Activated naive CD8-positive, alpha-beta T cell treated with anti-CD3 and anti-CD28 coated beads for 36 hours (primary cell): ENCODE measurements at places on chromosomes 3 and 15.

DNA sequence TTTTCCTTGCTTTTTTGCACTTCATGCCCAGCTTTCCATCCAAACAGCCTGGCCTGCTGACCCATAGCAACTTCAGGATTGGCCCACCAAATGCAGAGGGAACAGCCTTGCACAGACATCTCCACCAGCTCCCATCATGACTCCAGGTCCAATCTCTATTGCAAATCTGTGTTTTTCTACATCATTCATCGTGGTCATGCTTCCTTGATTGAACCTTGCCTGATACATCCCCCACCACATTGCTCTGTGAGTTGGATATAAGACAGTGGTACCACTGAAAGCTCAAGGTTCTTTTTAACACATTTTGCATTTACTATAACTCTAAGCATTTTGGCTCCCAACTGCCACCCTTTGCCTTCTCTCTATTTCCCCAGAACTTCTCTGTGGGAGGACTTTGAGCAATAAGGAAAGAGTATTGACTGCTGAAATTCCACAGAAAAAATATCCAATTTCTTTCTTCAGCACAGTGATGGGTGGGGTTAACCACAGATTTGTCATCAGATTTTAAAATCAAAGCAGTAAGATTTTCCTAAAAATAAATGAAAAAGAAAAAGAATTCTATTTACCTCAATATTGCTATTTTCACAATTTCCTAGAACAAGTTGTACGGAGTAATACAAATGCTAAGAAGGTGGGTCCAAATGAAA, 114.6 kb upstream of the GALNT15 start:
- DNase-seq, result no peak

DNA sequence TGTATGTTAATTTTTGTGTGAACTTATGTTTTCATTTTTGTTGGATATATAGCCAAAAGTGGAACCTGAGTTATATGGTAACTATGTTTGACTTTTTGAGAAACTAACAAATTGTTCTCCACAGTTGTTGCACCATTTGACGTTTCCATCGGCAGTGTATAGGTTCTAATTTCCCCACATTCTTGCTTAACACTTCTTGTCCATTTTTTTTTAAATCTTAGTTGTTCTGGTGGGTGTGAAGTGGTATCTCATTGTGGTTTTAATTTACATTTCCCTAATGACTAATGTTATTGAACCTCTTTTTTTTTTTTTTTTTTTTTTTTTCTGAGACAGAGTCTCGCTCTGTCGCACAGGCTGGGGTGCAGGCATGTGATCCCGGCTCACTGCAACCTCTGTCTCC, 8.0 kb downstream of the NISCH start:
- no peak for DNase-seq

DNA sequence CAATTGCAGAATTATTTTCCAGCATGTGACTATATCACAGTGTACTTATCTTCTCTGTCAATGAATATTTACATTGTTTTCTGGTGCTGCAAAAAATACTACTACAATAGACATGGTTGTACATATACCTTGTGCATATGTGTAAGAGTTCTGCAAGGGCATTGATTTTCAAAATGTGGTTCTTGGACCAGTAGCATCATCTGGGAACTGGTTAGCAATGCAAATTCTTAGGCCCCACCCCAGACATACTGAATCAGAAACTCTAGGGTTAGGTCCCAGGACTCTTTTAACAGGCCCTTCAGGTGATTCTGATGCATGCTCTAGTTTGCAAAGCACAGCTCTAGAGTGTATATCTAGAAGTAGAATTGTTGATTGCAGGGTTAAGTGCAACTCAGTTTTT, 292.3 kb downstream of the ZNF621 start:
- no peak for DNase-seq

DNA sequence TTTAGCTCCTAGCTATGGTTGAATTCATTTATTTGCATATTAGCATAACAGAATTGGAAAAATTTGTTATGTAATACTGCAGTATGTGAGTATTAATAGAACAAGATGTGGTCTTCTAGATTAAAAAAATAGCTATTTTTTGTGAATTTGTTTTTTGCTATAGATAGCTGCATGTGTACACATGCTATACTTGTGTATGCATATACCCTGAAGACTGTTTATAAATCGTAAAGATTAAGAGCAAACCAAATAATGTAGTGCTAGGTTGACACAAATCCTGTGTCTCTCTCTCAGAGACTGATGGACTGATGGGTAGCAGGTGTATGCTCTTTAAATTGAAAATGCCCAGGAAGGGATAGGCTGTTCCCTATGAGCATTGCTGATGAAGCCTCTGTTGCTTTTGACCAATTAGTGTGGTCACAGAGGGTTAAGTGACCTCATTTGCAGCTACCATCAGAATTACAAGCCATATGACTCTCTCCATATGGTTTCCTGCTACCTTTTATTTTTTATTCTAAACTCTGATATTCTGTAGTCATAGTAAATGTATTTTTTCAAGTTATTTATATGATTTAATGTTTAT, 9.0 kb downstream of the PLCL2 start:
- DNase-seq, result no peak

GRCh38 chr3:12840591-12841148, 695 bp downstream of the RPL32 start:
- peak; percentile 20 for DNase-seq

GRCh38 chr15:82060817-82061216, 15.0 kb upstream of the MEX3B start:
- no peak for DNase-seq

GRCh38 chr15:43517354-43518196, at the start of gene MAP1A:
Gene MAP1A, plus strand, starts transcription at chr15:43517608. Its CDS starts 3,866 bp downstream, at chr15:43521474.
- DNase-seq, result no peak

DNA sequence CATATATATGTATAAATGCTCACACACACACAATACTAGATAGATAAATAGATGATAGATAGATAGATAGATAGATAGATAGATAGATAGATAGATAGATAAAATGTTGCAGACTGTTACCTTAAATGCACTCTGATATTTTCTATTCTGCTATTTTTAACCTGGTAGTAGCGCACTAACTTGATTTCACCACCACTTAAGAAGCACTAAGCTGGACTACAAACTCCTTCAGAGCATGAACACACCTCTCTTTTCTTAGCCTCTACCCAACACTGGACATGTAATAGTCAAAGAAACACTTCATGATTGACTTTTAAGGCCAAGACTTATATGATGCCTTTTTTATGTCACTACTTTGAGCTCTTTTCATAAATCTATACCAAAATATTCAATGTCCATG, 304.6 kb upstream of the UBE2E2 start:
- DNase-seq, result no peak

DNA sequence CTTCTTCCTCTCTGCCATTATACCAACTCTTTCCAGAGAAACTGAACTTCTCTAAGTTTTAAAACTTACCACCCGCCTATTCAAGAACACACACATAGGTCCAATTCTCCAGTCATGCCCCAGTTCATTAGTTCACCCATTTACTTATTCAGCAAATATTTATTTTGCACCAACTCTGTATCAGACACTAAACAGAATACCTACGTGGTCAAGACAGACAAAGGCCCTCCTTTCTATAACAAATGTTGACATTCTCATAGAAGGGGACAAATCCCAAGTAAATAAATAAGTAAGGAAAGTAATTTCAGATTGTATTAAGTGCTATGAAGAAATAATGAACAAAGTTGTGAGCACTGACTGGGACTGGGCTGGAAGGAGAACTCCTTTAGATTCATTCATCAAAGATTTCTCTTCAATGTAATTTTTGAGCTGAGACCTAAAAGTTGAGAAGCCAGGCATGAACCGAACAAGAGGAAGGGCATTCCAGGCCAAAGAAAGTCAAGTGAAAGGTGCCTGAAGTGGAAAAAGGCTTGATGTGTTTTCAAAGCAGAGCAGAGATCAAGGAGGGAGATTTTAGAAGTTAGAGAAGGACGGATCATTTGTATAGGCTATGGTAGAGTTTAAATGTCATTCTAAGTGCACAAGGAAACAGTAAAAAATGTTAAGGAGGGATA, 120.4 kb downstream of the P3H2 start:
- DNase-seq, result no peak

GRCh38 chr3:195009616-195010015, 261.3 kb downstream of the XXYLT1 start:
- DNase-seq, result no peak

GRCh38 chr15:81334768-81335435, 11.0 kb upstream of the STARD5 start:
- DNase-seq, result no peak

- DNase-seq, result no peak
These were observed 19.6 kb downstream of the HSPBAP1 start for GRCh38 chr3:122773944-122774509.

- no peak for DNase-seq
These were observed 20.3 kb downstream of the GMPS start for GRCh38 chr3:155890671-155891190.

DNA sequence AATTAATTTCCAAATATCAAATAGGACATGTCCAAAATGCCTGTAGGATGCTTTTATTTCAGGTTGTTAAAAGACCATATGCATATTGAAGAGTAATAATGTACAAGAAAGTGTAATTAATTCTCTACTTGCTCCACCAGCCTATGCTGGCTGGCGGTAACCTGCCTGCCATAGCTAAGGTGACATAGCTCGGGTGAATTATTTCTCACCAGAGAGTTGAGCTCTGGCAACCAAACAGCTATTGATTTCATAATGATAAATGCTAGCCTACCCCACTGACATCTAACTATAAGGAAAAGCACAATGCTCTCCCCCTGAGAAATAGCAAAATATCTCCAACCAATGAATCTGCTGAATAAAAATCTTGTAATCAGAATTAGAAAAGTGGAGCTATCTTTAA, 48.9 kb downstream of the GADL1 start:
- DNase-seq, result no peak

- no peak for DNase-seq
These were observed 296.9 kb upstream of the NECTIN3 start for GRCh38 chr3:110774496-110775265.

- peak; percentile 60 for DNase-seq
These were observed 28.7 kb downstream of the CMTM7 start for GRCh38 chr3:32420126-32421038.

GRCh38 chr3:6680119-6680806, 180.7 kb upstream of the GRM7 start:
- no peak for DNase-seq

- no peak for DNase-seq
These were observed 34.0 kb upstream of the RPP14 start for GRCh38 chr3:58271901-58272501.

- peak; percentile 22 for DNase-seq
These were observed 36.2 kb upstream of the C3orf38 start for GRCh38 chr3:88113311-88114162.
